ENCODE measurements at places on chromosomes 5 and 9.

- DNase-seq, result no peak
Observed at GRCh38 chr5:109917154-109917546, 227.4 kb downstream of the MAN2A1 start.

DNA sequence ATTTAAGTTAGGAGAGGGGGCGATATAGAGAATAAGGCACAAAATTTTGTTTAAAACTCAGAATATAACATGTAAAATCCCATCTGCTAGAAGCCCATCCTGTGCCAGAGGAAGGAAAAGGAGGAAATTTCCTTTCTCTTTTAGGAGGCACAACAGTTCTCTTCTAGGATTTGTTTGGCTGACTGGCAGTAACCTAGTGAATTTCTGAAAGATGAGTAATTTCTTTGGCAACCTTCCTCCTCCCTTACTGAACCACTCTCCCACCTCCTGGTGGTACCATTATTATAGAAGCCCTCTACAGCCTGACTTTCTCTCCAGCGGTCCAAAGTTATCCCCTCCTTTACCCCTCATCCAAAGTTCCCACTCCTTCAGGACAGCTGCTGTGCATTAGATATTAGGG is 18.3 kb downstream of the MOCS2 start:
- no peak for DNase-seq

DNA sequence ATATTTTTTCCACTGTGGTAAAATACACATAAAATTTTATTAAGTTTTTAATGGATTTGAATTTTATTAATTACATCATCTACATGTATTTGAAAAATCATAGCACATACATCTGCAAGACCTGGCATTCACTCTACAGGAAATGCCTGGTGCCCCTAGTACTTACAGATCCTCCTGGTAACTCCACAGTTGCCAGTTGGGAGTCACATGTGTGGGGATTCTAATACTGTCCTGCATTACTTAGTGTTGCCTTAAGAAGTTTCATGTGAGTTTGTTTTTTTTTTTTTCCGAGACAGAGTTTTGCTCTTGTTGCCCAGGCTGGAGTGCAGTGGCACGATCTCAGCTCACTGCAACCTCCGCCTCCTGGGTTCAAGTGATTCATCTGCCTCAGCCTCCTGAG is 18.1 kb downstream of the KDM3B start:
- no peak for DNase-seq

- no peak for DNase-seq
Observed at GRCh38 chr5:149810856-149811255, 80.7 kb downstream of the PPARGC1B start.

GRCh38 chr5:143002459-143003327 is 232.5 kb downstream of the ARHGAP26 start:
- no peak for DNase-seq

DNA sequence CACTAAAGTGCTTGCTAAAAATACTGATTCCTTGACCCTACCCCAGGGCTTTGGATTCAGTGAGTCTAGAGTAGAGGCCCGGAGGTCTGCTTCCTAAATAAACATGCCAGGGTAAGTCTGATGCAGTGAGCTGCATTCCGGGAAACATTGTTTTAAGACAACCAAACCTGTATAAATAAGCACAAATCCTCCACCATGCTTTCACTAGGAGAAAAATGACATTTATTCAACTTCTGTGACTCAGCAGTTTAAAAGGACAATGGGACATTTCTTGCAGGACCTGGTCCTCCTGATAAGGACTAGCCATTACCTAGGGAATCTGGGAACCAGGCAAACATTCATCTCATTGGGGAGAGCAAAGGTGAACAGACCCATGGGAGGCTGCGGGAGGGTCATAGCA is 335.3 kb downstream of the MLLT3 start:
- DNase-seq, result no peak

GRCh38 chr5:74542482-74542881 is 98.0 kb downstream of the ENC1 start:
- DNase-seq, result no peak

DNA sequence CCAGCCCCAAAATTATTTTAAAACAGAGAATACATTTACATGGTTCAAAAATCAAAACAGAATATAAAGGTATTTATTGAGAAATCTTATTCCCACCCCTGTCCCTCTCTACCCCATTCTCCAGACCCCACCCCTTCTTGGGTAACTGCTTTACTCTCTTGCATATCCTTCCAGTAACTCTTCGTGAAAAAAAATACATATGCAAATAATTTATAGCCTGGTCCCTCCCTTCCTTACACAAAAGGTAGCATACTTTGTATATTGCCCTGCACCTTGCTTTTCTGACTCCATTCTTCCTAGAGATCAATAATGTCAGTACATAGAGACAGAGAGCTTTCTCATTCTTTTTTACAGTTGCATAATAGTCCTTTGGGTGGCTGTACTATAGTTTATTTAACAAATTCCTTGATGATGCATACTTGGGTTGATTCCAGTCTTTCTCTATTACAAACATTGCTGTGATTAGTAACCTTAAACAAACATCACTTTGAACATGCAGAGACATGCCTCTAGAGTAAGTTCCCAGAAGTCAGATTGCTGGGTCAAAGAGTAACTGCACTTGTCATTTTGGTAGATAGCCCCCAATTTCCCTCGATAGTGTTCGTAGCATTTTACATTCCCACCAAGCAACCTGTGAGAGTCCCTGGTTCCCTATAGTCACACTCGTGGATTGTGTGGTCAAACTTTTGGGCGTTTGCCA is 47.9 kb downstream of the STOM start:
- no peak for DNase-seq

GRCh38 chr5:74539986-74540385 is 100.5 kb downstream of the ENC1 start:
- no peak for DNase-seq

GRCh38 chr9:37034305-37034937 is 353 bp upstream of the PAX5 start:
- peak; percentile 82 for DNase-seq
